Forelimb muscle (tissue), 1 donor: ENCODE measurements at places on chromosomes 3 and 15. TPM values are rescaled to one million over a fixed set of nuclear protein-coding genes. Genes with fewer than 3 reads are reported as not detected.
A peak's percentile ranks its signal among the peaks of the same experiment; 100 is the strongest.

Gene DAZL
- not detected for polyA plus RNA-seq

Gene MUSTN1
- 169 TPM for polyA plus RNA-seq

Gene TEX9
- polyA plus RNA-seq = 2.9 TPM

Gene MDFIC2
- polyA plus RNA-seq = not detected

GRCh38 chr3:56782906-56783305, 18.8 kb downstream of the ARHGEF3 start:
- DNase-seq = no peak

DNA sequence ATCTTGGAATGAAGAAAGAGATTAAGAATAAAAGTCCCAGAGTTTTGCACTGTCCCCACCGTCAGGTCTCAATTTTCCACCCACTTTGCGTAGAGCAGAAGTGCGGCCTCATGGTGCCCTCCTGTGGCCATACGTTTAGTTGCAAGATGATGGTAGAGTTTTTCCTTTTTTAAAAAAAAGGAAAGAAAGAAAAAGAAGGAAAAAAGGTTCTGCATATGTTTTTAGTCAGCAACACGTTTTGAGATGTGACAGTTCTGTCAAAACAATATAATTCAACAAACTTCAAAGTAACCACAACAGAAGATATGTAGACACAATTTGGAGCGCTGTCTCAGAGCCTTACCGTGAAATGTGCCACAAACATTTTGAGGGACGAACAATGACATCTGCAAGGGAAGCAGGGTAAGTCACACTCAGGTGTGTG, 24.6 kb downstream of the EBLN2 start:
- peak; percentile 26 for DNase-seq

- DNase-seq = no peak
Measured at GRCh38 chr3:22319446-22319845, 568.4 kb upstream of the ZNF385D start.

GRCh38 chr3:64019879-64020278, 3.4 kb downstream of the PSMD6 start:
- no peak for DNase-seq

DNA sequence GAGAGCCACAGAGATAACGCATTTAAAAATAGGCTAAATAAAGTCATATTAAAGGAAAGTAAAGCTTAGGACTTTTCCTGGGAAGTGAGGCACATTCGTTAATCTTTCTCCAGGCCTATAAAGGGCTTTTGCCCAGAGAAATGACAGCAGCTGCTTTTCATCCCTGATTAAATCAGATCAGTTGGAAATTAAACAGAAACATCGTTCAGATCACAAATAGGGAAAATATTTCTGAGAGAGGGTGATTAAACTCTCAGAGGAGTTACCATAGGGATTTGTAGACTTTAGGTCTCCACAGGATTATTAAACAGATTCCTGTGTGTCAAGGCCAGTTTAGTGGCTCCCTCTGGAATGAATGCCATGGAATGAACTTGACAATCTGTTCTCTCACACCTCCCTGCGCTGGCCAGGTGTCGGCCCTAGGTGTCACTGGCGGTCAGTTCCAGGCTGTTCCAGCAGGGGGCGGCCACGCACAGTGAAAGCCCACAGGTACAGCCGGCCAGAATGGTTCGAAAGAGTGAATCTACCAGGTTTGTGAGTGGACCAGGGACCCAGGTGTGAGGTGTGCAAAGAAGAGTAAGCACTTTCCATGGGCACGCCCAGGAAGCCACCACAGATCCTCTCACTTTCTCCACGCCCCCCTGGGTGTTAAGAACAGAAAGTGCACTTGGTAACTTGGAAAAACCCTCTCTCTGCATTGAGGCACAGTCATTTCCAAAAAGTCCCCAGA, 253.0 kb upstream of the RASGRP1 start:
- DNase-seq = no peak

- no peak for DNase-seq
Measured at GRCh38 chr3:108479224-108479623, 31.2 kb downstream of the MYH15 start.

DNA sequence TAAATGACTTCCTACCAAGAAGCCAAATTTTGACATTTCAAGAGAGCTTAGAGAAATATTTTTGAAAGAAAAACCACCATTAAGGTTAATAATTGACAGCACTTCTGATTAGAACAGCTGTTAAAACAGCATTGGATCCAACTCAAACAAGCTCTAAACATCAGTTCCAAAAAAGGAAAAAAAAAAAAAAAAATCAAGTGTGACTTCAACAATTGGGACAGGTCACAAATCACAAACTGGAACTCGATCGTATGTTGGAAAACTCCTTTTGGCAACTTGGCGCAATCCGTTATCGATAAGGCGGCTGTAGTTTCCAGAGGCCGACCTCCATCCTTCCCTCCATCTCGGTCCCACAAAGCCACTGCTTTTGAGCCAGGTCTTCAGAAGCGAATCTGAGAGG, 17.8 kb downstream of the TLE3 start:
- no peak for DNase-seq
